Forelimb muscle (tissue), 1 donor: ENCODE measurements at places on chromosomes 4 and X.

GRCh38 chr4:75939890-75940691, 722 bp downstream of the NAAA start:
- no peak for DNase-seq

DNA sequence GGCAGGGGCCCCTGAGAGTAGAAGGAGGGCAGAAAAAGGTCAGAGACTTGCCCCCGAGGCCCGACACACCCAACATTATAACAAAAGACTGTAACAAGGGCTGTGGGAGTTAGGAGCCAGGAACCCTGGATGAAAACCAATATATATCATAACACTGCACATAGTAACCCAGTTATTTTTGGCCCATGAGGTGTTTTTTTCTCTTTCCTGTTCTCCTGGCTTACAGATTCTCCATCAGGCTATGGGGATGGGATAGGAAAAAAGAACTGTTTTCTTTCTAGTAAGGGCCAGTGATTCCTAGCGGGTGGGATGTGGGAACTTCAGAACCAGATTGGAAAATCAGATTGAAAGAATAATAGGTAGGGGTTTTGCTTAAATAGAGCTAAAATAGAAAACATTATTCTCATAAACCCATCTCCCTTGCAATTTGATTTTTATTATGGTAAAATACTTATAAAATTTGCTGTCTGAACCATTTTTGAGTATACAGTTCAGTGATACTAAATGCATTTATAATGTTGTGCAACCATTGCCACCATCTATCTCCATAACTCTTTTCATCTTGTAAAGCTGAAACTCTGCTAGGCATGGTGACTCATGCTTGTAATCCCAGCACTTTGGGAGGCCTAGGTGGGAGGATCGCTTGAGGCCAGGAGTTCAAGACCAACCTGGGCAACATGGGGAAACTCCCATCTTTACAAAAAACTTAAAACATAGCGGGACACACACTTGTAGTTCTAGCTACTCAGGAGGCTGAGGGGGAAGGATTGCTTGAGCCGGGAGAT, 33.5 kb downstream of the SNX25 start:
- DNase-seq = no peak

DNA sequence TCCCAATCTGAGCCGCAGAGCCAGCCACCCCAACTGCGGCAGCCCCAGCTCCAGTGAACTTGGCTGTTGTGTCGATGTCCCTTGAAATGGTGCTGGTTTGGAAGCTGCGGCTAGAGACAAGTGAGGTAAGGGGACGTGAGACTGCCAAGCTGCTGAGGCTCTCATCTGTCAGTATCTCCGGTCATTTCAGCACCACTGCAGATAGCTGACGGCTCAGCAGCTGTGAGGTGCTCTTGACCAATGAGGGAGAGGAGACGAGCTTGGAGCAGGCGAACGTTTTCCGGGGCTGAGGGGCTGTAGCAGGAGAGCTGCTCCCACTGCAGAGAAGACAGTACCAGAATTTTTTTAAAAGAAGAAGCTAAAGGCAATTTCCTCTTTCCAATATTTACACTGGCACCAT, 175.5 kb upstream of the CASK start:
- no peak for DNase-seq

GRCh38 chr4:26729027-26729426, 131.6 kb upstream of the STIM2 start:
- DNase-seq = no peak

DNA sequence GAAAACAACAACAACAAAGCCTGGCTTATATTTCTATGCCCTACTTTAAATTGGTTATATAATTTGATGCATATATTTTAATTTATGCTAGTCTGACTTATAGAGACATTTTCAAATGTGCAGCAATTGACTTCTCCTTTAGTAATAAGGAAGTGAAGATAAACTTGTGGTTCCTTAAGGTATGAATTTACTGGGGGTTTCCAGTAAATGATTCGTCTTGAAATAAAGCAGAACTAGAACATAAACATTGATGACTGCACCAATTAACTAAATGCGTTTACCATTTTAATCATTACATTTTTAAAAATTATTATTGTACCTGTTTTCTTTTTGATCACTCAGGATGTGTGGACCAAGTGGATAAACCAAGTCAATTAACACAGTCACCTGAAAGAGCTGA, 99.6 kb upstream of the CCSER1 start:
- no peak for DNase-seq

GRCh38 chr4:109721033-109721432, 8.8 kb downstream of the PLA2G12A start:
- no peak for DNase-seq

GRCh38 chrX:87578978-87579377, 61.4 kb downstream of the KLHL4 start:
- DNase-seq = no peak

- DNase-seq = no peak
Observed at GRCh38 chr4:26748811-26749210, 111.8 kb upstream of the STIM2 start.

DNA sequence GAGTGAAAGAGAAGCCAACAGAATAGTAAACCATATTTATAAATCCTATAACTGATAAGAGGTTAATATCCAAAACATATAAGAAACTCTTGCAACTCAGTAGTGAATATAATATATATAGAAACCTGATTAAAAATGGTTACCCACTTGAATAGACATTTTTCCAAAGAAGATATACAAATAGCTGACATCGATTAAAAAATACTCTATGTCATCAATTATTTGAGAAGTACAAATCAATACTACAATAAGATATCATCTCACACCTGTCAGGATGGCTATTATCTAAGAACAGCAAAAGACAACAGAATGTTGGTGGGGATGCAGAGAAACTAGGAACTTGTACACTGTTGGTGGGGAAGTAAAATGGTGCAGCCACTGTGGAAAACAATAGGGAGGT, 254.4 kb downstream of the PPARGC1A start:
- DNase-seq = no peak

DNA sequence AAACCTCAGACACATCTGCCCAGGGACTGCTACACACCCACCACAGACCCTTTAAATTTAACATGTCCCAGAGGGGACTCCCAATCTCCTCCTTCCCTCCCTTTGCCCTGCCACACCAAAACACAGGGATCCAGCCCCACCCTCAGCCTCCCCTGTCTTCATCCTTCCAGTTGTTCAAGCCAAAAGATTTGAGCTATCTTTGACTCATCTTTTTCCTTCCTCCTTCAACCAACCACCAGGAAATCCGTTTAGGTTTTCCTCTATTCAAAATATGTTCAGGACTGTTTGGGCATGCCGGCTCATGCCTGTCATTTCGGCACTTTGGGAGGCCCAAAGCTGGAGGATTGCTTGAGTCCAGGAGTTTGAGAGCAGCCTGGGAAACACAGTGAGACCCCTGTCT, 6.9 kb upstream of the STK32B start:
- no peak for DNase-seq

GRCh38 chr4:77209936-77210335, 52.9 kb downstream of the CCNG2 start:
- no peak for DNase-seq

GRCh38 chr4:124019749-124020549, 623.4 kb downstream of the SPRY1 start:
- no peak for DNase-seq

GRCh38 chr4:126012691-126013290, 698.0 kb downstream of the FAT4 start:
- no peak for DNase-seq

- DNase-seq = no peak
Observed at GRCh38 chr4:25029479-25030276, 1.1 kb downstream of the LGI2 start.

DNA sequence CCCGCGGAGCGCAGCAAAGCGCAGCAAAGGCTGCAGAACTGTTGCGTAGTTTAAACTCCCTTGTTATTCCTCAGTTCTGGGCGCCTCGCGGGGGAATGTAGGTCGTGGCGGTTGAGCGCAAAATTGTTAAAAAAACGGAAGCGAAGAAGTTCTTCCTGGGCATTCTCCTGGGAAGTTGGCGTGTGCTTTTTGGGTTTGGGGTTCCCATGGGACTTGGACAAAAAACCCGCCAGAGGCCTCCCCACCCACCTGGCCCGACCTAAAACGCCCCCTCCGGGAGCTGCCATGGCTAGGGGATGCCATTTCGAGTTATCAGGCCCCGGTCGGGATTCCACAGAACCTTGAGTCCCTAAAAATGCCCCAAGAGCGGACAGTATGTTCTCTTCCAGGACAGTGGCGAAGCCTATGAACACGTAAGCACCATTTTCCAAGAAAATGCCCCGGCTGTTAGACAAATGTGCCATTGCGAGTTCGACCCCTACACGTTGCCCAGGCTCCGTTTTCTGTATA, 8.9 kb downstream of the ZIC3 start:
- no peak for DNase-seq

DNA sequence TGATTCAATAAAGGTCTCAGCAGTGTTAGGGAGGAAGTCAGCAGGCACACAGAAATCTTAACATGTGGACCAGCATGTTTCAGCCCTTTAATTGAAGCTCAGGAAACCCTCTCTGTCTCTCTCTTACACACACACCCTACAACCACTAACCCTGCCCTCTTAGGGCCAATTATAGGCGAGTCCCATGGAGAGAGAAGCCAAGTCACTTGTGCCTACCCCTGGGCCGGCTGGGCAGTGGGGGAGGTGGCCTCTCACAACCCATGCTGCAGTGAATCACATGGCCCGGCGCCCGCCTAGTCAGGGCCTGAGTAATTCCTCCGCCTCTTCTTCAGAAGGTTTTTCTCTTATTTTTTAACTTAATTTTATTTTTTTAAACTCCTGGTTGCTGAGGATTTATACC, 3.7 kb downstream of the FGD1 start:
- DNase-seq = no peak

DNA sequence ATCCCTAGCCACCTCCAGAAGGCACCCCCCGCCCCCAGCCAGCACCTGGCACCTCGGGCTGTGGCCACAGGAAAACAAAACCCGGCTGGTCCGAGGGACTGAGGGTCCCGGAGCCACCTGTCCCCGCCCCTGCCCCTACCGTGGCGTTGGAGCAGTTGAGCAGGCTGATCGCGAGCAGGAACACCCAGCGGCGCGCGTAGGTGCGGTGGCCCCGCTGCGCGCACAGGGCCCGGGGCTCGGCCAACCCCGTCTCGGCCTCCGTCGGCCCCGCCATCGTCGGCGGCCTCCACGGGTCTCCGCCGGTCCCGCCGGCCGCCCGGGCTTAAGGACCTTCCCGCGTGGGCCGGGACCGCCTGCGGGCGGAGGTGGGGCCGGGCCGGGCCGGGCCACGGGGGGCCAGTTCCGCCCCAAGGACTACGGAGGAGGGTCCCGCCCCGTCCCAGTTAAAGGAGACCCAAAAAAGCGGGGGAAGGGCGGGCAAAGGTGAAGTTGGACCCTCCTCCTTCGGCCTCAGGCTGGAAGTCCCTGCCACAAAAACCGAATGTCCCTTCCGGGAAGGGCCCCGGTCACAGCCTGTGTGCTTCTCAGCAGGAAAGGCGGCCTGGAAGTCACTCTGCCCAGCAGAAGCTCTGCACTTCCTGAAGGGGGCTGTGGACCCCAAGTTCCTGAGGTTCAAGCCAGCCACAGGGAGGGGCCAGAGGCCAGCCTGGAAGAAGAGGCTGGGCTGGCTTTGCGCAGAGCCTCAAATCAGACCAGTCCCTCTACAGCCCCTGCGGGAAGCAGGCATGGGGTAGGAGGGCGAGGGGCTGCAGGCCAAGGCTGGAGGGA, at the start of gene SLC49A3:
TSS of gene SLC49A3 (minus strand) at position 298 of the 828 bp plus-strand sequence. CDS start at position 274, 24 bp downstream.
- no peak for DNase-seq

DNA sequence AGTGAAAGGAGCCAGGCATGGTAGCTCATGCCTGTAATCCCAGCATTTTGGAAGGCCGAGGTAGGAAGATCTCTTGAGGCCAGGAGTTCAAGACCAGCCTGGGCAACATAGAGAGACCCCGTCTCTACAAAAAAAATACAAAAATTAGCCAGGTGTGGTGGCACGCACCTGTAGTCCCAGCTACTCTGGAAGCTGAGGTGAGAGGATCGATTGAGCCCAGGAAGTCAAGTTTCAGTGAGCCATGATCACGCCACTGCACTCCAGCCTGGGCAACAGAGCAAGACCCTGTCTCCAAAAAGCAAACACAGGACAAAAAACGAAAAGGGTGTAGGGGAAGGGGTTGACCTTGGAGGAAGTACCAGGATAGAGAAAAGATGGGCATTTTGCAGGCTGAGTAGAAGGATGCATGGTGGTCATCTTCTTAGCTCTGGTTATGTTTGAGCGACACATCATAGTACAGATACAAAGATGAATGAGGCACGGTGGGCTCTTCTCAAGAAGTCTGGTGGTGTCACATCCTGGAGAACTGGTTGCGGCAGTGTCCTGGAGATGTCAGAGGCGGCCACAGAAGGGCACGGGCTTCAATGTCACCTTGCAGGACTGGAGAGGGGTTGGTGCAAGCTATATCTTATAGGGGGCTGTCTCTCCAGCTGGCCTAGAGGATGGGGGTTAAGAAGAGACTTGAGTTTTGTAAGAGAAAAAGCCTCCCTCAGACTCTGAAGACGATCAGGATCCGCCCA, 32.0 kb downstream of the SLC25A5 start:
- no peak for DNase-seq

DNA sequence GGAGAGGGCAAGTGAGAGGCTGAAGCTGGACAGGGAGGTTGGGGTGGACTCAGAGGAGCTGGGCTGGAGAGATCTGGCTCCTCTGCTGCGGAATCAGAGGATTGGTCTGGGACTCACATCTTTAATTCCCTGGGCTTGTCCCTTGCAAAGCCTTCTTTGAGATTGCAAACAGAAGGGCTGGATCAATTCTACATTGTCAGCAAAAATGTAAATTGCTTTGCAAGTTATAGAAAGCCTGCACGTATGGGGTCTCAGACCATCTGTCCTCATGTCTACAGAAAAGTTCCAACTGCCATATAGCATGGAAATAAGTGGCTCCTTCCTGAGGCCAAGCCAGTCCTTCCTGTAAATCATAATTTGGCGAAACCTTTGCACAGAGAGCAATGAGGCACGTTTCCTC, 449.6 kb downstream of the UBE2NL start:
- DNase-seq = no peak

DNA sequence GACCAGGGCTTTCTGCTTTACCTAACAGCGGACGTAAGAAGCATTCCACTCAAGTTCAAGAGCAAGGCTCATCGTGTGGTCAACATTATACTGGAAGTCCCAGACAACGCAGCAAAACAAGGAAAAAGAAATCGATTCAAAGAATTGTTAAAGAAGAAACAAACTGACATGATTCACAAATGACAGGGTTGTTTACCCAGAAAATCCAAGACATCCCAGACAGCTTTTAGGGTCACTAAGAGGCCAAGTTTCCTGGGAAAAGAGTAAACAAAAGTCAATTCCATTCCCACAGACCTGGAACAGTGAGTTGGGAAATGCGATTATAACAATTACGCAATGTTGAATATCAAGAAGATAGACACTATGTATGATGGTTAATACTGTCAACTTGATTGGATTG, 21.5 kb upstream of the HTRA3 start:
- DNase-seq = no peak
